ENCODE measurements at places on chromosomes 5 and 9.

- DNase-seq: no peak
Measured at GRCh38 chr9:101209670-101210069, 175.1 kb downstream of the BAAT start.

DNA sequence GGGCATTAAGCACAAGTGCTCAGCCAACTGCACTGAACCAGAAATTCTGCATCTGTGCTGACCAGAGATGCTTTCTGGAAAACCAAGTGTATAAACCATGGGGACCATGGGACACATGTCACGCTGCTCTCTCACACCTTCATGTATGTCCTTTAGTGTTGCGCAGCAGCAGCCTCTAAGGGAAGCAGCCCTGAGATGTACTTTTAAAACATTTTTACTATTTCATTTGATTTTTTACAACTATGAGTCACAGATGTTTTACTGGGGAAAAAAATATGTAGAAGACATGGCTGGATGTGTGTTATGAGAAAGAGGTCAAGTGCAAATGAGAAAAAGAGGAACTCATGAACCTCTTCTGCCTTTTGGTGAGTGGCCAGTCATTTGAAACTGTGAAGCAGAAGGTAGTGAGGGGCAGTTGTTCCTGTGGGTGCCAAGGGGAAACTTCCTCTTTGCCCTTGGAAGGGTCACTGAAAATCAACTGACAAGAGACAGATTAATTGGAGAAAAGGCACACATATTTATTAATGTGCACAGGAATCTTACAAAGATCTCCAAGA is 31.4 kb upstream of the SYK start:
- no peak for DNase-seq

- no peak for DNase-seq
Measured at GRCh38 chr9:85425153-85425611, 316.6 kb downstream of the AGTPBP1 start.

DNA sequence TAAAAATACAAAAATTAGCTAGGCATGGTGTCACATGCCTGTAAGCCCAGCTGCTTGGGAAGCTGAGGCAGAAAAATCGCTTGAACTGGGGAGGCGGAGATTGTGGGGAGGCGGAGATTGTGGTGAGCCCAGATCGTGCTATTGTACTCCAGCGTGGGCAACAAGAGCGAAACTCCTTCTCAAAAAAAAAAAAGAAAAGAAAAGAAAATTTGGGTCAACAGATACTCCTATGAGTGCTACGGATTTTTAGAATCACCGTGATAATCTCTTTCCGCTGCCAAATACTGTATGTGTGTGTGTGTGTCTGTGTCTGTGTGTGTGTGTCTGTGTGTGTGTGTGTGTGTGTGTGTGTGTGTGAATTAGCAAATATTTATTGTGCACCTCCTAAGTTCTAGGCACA is 64.4 kb downstream of the ARRDC3 start:
- no peak for DNase-seq

- DNase-seq: no peak
Measured at GRCh38 chr5:35305336-35306020, 75.2 kb upstream of the PRLR start.

DNA sequence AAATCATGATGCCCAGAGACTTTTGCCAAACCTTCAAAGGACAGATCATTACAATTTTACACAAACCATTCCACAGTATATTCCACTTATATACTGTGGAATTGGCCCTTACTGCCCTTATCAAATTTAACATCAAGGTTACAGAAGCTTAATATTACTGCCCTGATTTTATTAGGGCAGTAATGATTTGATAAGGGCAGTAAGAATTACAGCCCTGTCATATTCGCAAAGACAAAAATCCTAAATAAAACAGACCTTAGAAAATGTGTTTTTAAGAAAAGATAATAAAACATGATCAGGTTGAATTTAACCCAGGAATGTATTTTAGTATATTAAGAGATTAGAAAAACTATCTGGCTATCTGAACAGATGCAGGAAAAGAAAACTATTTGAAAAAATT is 7.7 kb upstream of the TMEM161B start:
- DNase-seq: no peak

DNA sequence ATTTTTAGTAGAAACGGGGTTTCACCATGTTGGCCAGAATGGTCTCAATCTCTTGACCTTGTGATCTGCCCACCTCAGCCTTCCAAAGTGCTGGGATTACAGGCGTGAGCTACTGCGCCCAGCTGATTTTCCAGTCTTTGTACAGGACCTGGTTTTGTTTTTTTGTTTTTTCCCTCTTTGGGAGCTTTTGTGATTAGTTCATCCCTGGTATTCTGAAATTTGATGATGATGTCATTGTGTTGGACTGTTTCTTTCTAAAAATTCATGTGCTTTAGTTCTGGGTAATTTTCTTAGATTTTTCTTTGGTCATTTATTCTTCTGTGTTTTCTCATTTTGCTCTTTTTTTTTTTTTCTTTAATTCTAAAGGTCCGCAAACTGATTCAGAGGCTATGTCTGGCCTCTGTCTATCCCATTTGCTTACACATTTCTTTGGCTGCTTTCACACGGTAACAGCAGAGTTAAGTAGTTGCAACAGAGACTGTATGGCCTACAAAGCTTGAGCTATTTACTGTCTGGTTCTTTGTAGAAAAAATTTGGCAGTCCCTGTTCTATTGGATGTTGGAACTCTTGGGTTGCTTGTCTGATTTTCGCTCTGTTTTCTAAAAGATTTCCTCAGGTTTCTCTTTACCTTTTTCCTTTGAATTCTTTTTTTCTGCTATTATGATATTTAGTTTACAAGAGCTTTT is 24.8 kb downstream of the STX17 start:
- DNase-seq: no peak

DNA sequence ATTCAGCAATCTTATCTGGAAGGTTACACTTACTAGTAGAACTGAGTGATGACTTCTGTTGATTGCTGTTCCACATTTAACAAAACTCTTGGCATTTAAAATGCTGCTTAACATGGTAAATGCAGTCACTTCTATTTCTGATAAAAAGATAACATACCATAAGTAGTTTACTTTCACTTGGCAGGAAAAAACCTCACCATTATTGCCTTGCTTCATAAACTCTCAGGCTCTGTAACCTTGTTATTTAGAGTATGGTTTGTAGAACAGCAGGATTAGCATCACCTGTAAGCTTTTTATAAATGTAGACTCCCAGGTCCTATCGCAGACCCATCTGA is 55.5 kb downstream of the AUH start:
- DNase-seq: no peak

DNA sequence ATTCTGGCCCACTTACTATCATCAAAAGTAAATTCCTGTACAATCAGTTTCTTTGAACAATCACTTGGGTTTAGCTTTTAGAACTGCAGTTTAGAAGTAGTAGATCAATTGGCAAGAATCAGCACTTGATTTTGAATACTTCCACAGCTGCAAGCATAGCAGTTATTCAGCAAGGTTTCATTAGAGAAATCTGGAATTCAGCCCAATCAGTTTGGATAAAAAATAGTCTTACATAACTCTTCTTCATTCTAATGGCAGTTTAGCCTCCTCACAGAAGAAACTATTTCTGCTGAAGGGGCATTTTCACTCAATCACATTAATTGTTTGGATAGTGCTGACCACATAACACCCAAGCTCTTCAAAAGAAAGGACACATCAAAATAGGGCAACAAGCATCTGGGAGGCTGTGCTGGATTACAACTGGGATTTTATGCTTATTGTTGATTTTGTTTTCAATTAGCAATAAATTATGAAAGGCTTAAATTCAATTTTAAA is 336.2 kb upstream of the PDE4D start:
- DNase-seq: no peak

- DNase-seq: no peak
Measured at GRCh38 chr9:134687556-134687955, 46.0 kb downstream of the COL5A1 start.

DNA sequence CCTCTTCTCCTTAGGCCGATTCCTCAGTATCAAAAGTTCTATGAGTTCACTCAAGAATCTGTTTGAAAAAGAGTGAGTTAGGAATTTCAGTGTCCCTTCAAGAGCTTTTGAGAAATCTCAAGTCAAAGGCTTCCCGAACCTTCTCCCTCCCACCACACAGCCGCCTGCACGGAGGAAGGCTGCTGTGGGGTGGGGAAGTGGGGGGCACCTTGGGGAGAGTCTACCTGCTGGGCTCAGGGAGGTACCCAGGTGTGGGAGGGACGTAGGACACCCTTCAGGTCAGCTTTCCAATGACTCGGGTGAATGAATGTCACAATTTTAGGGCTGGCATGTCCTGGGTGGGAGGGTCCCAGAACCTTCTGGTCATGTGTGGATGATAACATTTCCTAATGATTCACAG is 17.5 kb downstream of the CXCL14 start:
- DNase-seq: no peak

GRCh38 chr9:97046228-97046627 is 7.3 kb upstream of the CTSV start:
- no peak for DNase-seq

DNA sequence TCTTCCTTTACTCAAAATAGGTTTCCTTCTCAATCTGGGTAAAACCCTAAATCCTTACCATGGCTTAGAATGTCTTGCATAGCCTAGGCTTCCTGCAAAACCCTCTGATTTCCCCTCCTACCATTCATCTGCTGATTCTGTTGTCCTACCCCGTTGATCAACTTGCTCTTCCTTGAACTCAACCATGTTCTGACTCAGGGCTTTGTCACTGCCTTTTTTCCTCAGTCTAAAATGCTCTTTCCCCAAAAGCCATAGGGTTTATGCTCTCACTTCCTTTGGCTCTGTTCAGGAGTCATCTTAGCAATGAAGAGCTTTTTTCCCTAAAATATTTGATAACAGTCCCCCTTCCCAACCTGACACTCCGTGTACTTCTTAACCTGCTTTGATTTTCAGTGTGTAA is 79.4 kb upstream of the IZUMO3 start:
- DNase-seq: no peak

DNA sequence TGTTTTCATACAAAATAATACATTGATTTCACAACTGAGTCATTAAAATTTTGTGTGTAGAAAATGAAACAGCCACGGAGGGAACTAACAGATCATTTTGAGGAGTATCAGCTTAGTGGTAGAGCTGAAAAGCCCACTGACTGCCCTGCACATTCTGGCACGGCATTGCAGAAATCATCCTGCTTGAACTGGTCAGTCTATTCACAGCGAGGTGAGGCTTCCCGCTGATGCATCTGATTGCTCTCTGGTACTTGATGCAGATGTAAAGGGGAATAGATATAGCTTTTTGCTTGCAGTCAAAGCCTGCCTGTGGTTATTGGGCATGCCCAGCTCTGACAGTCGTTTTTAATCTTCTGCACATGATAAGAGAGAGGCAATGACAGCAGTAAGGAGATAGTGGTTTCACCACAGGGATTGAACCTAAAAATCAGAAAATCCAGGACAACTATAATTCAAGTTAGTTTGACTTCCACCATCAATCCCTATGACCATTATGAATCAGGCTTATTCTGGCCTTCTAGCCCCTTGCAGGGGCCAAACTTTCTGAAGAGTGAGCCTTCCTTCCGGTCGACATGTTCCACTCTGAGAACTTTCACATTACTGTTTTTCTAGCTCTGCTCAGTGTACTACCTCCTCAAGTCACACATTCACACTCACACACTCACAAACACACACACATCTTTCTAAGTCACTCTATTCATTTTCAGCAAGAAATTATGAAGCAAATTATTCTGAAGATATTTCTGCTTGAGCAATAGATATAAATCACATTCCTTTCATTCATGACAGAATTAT is 782.8 kb upstream of the NUDT12 start:
- DNase-seq: no peak

DNA sequence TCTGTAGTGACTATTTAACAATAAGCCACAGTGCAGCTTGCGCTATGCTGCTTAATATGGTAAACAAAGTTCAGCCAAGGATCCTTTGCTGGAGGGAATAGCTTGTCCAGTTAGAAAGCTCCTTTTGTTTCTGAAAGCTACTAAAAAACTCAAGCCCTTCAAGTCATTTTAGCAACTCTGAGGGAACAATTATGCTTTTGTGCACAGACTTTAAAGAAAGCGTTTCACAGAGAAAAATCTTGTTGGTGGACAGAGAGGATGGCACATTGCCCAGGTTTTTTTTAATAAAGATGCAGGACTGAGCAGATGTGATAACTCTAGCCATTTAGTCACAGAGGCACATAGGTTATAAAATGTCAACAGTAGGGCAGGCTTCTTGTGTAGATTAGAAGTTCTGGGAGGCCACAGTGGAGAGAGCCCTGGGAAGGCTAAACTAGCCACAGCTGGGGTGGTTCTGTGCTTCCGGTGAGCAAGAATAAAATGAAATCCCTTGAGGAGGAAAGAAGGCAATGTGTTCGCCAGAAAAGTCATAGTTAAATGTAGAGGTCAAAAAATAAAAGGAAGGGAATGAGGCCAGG is 63.4 kb downstream of the ALDH7A1 start:
- DNase-seq: no peak

DNA sequence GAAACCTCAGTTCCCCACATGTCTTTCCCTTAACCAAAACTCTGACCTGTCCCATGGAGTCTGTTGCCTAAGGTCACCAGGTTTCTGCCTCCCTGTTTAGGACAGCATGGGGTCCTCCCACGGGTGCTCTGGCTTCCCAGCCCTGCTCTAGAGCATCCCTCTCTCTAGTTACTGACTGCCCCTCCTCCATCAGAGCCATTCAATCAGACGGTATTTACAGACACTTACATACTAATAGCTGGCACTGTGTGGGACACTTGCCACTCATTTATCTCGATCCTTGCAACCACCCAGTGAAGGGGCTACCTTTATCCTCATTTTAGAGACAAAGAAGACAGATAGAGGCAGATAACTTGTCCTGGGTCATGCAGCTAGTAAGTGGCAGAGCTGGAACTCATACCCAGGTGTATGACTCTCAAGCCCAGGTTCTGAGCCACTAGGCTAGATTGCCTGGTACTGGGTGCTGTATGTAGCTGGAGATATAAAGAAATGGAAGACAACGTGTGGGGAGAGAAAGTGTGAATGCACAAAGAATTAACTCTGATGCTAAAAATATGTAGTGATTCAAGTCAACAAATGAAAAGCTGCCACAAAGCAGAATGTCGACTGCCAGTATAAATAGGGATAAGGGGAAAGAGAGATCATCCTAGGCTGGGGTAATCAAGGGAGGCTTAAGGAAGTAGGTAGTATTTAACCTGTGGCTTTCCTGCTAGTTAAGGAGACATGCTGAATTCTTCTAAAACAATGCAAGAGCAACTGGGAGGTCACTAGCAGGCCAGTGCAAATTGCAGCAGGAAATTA is 52.5 kb upstream of the PDE8B start:
- DNase-seq: no peak

DNA sequence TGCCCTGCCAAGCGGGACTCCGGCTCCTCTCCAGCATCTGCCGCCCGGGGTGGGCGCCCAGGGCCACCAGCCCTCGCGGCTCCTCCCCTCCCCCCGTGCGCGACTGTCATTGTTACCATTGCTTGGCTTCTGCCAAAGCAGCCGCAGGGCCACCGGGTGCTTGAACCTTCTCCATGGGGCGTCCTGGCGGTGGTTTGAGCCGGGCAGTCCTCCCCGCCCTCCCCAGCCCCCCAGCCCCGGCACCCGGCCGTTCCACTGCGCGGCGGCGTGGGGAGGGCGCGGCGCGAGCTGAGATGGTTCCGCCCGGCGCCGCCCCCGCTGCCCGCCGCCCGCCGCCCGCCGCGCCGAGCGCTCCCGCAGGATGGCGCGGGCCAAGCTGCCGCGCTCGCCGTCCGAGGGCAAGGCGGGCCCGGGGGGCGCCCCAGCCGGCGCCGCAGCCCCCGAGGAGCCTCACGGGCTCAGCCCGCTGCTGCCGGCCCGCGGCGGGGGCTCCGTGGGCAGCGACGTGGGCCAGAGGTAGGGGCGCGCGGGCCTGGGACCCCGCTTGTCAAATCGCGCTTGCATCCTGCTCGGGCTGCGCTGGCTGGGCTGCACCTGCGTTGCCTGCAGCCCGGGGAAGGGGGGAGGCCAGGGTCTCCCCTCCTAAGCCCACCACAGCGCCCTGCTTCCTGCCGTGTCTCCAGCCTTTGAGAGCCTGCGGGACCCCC is 34.4 kb downstream of the KCNT1 start:
- no peak for DNase-seq

GRCh38 chr5:158264264-158264663 is 405.3 kb upstream of the CLINT1 start:
- no peak for DNase-seq

All from activated naive CD8-positive, alpha-beta T cell treated with anti-CD3 and anti-CD28 coated beads, Interleukin-2, amount 50 U/mL, for 16 hours (primary cell).